Stimulated activated CD8-positive, alpha-beta memory T cell treated with anti-CD3 and anti-CD28 coated beads, Interleukin-7, amount 100 ng/mL, for 1 hour (primary cell): ENCODE measurements at places on chromosomes 4 and X.
A peak's percentile ranks its signal among the peaks of the same experiment; 100 is the strongest.

GRCh38 chrX:110863883-110864282 lies 68.3 kb upstream of the CHRDL1 start:
- no peak for DNase-seq

GRCh38 chr4:95294321-95294720 lies 254.5 kb downstream of the UNC5C start:
- no peak for DNase-seq

DNA sequence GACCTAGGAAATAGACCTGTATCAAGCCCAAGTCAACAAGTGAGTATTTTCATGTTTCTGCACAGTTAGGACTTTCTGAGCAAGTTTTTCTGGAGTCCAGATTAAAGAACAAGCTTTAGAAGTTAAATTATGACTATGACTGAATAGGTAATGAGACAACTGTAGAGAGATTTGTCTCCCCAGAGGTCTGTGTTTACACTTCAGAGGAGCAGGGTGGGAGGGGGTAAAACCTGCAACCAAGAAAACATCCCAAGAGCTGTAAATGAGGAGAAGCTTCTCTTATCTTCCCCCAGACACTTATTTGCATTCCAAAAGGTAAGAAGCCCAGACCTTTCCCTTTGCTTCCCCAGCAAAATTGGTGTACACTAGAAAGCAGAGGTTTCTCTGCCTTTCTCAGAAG lies 22.1 kb upstream of the CEP135 start:
- no peak for DNase-seq

- DNase-seq = no peak
Measured at GRCh38 chr4:123941306-123941705, 544.7 kb downstream of the SPRY1 start.

GRCh38 chrX:1307626-1308340 lies 28.8 kb upstream of the IL3RA start:
- DNase-seq = no peak

DNA sequence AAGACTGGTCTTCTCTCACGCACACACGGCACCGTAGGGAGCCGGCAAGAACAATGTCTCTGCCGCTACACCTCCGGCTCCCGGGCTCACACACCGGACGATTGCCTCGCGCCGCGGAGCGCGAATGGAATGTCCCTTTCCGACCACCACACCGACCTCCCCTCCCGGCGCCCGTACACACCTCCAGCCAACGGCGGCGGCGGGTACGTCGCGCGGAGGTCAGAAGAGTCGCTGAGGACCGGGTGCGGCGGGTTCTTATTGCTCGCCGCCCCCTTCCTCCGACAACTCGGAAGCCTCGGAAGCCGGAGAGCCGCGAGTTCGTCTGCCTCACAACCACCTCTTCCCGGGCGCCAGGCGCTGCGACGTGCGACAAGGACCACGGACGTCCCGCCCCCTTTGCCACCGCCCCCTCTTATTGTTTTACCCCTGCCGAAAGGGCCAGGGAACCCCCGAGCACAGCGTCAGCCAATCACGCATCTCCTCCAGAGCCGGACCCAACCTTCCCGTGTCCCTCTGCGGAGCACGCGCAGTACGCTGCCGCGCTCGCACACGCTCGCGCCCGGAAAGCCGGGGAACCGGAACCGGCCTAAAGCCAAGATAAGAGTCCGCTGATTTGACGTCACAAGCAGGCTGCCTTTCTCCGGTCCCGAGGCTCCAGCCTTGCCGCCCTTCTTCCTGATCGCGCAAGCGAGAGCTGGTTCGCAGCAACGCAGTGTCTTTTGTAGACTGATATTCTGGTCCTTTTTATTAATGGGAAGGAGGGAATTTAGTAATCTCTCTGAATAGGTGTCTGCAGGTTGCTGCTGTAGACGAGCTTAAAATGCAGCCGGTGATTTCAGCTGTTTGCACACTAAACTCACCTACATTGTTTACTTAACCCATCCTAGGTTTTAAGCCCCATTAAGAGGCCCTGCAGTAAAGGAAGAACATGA lies at the start of gene G3BP2:
G3BP2 (minus strand) TSS at position 385 of the 932 bp plus-strand sequence. CDS start 11,386 bp downstream, outside the sequence.
- DNase-seq = peak; percentile 94

DNA sequence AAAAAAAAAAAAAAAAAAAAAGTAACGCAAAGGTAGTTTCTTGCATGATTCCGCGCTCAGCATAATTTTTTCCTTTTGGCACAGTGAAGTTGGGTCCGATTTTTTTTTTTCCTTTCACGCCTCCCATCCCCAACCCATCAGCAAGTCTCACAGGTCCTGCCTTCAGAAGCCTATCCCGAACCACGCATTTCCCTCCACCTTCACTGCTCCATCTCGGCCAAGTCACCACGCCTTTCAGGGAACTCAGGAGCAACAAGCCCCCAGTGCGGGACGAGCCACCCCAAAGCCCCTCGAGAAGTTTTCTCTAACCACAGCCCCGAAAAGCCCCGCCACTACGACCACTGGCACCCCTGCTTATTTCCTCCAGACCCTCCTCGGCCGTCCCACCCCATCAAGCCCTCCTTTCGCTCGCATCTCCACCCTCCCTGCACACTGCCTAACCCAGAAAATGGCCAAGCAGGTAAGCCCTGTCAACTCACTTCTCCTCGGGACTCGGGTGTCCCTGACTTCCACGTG lies 1.0 kb downstream of the SLBP start:
- DNase-seq = no peak
